SJCRH30 (cell line): ENCODE measurements at places on chromosomes 2 and 18. TPM values are rescaled to one million over a fixed set of nuclear protein-coding genes. Genes with fewer than 3 reads are reported as not detected.

DNA sequence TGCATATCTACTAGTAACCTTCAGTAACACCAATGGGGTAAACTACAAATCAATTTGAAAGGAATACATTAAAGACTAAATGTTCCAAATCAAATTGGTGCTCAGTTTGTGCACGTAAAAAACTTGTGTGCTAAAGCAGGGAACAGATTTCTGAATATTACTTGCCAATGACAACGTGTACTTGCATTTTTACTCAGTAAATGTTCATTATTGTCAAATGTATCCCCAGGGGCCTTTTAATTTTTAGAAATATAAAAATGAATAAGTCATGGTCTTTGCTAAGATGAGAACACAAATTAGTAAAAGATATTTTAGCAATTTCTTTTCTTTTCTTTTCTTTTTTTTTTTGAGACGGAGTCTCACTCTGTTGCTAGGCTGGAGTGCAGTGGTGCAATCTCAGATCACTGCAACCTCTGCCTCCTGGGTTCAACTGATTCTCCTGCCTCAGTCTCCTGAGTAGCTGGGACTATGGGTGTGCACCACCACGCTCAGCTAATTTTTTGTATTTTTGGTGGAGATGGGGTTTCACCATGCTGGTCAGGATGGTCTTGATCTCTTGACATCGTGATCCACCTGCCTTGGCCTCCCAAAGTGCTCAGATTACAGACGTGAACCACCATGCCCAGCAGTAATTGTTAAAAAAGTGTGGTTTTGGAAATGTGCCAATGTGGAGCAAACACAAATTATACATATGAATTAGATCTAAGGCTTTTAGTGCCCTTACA, 52.6 kb downstream of the PMAIP1 start:
- no peak overlapping the region for H3K4me3 ChIP-seq
- H3K27ac ChIP-seq, result no peak overlapping the region
- no peaks in the 10 kb centered on the region for H3K36me3 ChIP-seq
- DNase-seq, result no peak

Gene POTEF
- total RNA-seq, result 8.6 and 11.5 TPM in 2 replicates

DNA sequence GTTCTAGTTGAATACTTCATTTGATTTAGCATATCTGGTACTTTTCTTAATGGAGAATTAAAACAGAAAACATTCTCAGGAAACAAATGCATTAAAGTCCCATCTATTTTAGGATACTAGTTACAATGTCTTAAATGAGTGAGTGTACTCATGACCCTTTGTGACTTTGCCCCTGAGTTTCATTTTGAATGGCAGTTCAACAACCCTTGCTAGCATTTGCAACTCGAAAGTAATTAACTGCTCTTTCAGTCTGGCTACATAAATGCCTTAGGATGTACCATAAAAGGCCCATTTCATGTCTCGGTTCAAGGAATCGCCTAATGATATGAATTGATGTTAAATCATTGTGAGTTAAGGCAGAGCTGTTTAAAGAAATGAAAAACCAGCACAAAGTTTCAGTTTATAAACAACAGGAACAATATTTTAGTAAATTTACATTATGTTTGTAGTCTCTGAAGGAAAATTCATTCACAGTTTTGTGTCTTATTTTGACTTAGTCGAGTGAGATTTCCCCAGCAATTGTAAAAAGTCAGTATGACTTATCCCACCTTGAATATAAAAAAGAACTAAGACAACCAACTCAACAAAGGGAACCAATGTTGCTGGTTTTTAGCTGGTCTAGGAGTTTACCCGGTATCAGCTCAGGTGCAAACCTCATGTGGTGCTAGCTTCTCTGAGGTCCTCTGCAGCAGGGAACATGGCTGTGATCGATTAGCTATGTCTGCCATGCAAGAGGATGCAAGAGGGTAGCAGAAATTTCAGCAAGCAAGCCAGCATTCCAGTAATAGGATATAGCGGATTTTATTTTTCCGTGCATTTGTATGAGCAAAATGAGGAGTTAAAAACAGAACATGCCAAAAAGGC, 386.2 kb downstream of the PTPRM start:
- no peaks in the 10 kb centered on the region for H3K27me3 ChIP-seq
- no peak for DNase-seq
- no peaks in the 10 kb centered on the region for H3K4me1 ChIP-seq

GRCh38 chr2:7116511-7116910, 199.3 kb downstream of the RNF144A start:
- no peak overlapping the region for H3K4me3 ChIP-seq
- no peaks in the 10 kb centered on the region for H3K36me3 ChIP-seq
- no peak overlapping the region for H3K27ac ChIP-seq
- H3K4me1 ChIP-seq, result no peaks in the 10 kb centered on the region

GRCh38 chr2:17800219-17800618, 16.0 kb upstream of the MSGN1 start:
- peak; percentile 100 for DNase-seq
- H3K36me3 ChIP-seq, result no peaks in the 10 kb centered on the region
- peak overlapping the region; percentile 99 for H3K27ac ChIP-seq
- peaks cover 44% of the 10 kb centered on the region for H3K4me1 ChIP-seq

DNA sequence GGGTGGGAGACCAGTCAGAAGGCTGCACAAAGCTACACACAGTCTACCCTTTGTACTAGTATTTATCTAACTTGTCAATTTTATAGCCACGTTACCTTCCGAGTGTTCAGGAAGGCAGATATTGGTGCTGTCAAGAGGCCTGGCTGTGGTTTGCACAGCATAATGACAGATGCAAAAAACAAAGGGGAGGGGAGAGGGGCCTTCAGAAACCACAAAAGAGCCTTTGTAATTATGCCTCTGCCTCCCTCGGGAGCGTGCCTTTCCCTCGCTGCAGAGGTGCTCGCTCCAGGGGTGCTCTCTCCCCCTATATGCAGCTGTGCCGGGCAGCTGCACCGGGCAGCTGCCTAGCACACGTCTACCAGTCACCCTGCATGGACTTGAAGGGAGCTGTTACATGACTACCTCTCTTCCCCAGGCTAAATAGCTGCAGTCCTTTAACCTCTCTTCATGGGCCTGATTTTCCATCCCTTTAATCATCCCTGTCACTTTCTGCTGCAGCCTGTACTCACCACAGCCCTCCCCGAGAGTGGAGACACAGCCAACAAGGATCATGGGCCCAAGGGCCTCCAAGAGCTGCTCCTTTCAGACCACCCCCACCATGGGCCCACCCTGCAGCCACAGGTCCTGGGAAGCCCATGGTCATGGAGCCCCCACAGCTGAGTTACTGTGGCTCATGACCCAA, 168.4 kb upstream of the PKDCC start:
- H3K4me3 ChIP-seq, result peak overlapping the region; percentile 43
- peak overlapping the region; percentile 93 for H3K27ac ChIP-seq
- H3K36me3 ChIP-seq, result no peaks in the 10 kb centered on the region
- DNase-seq, result peak; percentile 100
- H3K4me1 ChIP-seq, result peaks cover 48% of the 10 kb centered on the region

DNA sequence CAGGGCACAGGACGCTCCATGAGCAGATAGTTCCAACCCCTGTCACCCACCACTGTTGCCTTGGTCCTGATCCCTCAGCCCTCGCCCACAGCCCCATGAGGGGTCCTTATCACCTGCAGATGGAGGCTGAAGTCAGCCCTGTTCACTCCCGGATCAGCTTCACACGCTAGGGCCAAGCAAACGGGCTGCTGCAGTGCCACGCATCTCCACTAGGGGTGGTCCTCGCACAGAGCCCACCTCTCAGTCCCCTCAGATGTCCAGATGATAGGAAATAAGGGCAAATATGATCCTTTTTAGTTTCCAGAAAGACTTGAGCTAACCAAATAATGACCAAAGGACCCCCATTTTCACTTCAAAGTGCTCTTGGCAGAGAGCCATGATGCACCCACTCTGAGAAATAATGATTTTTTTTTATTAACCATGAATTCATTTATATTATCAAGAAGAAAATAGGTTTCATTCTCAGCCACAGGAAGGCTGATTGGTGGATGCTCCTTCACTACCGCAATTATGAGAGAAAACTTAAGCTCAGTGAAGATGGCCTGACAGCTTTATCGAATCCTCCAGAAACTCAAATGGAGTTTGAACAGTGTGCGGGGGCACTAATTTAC, 71.9 kb upstream of the KLHL29 start:
- H3K36me3 ChIP-seq, result no peaks in the 10 kb centered on the region
- no peaks in the 10 kb centered on the region for H3K27me3 ChIP-seq
- no peak overlapping the region for H3K27ac ChIP-seq
- no peaks in the 10 kb centered on the region for H3K4me1 ChIP-seq

- no peak overlapping the region; the same call in 1 of the 2 replicates for H3K27ac ChIP-seq
- no peaks in the 10 kb centered on the region for H3K27me3 ChIP-seq
- H3K4me3 ChIP-seq, result peak overlapping the region; percentile 82
- no peaks in the 10 kb centered on the region for H3K4me1 ChIP-seq
- DNase-seq, result no peak
- no peaks in the 10 kb centered on the region for H3K36me3 ChIP-seq
Observed at GRCh38 chr18:46072376-46072867, 362 bp upstream of the PSTPIP2 start.

DNA sequence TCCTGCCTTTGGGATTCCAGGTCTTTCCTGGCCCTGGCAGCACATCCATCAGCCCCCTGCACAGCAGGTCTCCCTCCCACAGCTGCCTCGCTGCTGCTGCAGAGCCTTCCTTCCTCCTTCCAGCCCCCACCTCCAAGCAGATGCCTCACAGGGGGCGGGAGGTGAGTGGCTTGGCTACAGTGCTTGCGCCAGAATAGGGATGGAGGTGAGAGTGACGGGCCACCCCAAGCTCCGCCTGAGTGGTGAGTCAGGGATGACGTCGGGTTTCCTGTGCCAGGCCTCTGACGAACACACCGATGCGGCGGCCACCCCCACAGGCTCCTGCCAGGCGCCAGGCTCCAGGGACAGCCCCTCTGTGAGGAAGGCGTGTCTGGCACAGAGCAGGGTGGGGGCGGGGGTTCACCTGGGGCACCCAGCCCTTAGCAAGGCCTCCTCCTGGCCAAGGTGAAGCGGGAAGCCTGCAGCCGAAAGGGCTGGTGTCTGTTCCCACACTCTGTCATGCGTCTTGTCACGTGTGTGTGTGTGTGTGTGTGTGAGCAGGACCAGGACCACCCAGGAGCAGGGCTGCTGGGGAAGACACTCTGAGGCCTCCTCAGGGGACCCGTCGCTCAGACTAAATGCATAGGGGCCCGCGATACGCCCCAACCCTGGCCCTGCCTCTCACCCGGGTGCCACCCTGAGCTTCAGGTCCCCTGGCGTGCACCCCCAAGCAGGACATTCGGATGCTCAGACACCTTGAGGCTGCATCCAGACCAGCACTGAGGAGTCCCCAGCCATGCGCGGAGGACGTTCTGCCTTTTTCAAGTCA, 3.4 kb upstream of the DUSP2 start:
- peak overlapping the region; percentile 91 for H3K27ac ChIP-seq
- H3K27me3 ChIP-seq, result no peaks in the 10 kb centered on the region

GRCh38 chr18:78912844-78913243, 66.8 kb upstream of the SALL3 start:
- H3K4me3 ChIP-seq, result no peak overlapping the region
- no peak for DNase-seq
- no peaks in the 10 kb centered on the region for H3K4me1 ChIP-seq
- H3K27ac ChIP-seq, result no peak overlapping the region
- H3K36me3 ChIP-seq, result no peaks in the 10 kb centered on the region
- H3K27me3 ChIP-seq, result no peaks in the 10 kb centered on the region

DNA sequence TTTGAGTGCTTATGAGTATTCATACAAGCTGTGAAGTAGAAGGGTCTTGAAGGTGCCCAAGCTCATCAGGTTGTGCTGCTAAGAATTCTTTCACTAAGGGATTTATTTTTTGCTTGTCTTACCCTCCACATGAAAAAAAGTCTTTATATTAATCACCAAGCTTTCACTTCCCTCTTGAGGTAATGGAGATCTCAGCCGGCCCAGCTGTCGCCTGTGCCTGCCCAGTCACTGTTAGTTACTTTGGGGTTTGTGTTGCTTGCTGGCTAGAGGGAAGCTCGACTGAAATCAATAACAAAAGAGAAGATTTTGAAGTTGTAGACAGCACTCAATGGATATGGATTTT, 21.9 kb downstream of the MC2R start:
- H3K4me3 ChIP-seq, result no peak overlapping the region
- H3K27ac ChIP-seq, result no peak overlapping the region
- H3K27me3 ChIP-seq, result no peaks in the 10 kb centered on the region

Gene COL3A1
- 19.2 and 19.3 TPM in 2 replicates for total RNA-seq

DNA sequence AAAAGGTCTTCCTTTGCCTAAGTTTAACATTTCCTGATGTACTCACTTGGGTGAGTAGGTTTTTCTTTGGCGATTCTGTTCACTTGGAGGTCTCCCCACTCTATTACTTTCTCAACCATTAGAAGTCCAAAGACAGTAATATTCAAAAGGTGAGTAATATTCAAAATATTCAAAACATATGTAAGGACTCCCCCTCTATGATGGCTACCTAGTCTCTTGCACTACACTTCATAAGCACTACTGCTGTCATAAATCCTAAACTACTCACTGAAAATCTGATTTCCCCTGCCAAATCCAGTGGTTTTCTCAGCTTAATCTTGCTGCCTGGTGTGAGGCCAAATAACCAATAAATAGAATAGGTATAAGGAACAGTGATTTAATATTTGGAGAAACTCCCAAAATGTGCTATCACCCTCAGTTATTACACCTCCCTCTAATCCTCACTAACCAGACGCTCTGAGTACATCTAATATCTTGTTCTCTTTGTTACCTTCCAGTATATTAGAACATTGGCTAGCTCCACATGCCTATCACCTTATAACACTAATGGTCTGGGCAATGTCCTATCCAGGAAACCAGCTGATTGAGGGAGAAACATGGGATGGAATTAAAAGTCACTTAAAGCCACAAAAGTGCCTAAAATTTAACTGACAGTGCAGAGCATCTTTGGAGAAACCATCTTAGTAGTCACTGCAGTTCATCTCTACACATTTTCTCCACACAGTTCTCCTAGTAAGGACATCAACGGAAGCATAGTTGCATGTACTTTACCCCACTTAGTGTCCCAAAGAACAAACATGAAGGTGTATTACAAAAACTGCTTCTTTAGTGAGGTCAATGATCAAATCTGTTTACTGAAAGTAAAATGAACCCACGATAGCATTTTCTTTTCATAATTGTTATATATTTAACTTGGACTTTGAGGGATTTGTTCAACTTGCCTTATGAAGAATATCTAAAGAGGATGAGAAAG, 54.8 kb downstream of the MBD2 start:
- H3K27me3 ChIP-seq, result no peaks in the 10 kb centered on the region
- H3K4me1 ChIP-seq, result no peaks in the 10 kb centered on the region
- no peak for DNase-seq

Gene ZBTB7C
- 0.03 TPM in 1 of 2 replicates, not detected in the other for total RNA-seq

GRCh38 chr2:18209934-18210639, 331.6 kb downstream of the KCNS3 start:
- H3K27ac ChIP-seq, result no peak overlapping the region
- peak; percentile 66 for DNase-seq
- H3K4me3 ChIP-seq, result no peak overlapping the region
- peaks cover 26% of the 10 kb centered on the region for H3K4me1 ChIP-seq
- H3K27me3 ChIP-seq, result no peaks in the 10 kb centered on the region

DNA sequence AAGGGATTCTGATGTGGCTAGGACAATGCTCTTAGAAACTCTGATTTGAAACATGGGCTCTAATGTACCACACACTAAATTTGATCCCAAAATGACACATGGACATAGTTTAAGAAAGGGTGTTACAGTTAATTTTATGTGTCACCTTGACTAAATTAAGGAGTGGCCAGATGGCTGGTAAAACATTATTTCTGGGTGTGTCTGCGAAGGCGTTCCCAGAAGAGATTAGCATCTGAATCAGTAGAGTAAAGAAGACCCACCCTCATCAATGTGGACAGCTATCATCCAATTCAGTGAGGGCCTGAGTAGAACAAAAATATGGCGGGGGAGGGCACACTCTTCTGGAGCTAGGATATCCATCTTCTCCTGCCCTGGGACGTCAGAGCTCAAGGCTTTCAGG, 283.1 kb upstream of the CHAC2 start:
- no peaks in the 10 kb centered on the region for H3K36me3 ChIP-seq
- no peak for DNase-seq
- H3K4me3 ChIP-seq, result no peak overlapping the region
- no peaks in the 10 kb centered on the region for H3K27me3 ChIP-seq

Gene ALKAL2
- total RNA-seq, result 0.43 and 0.65 TPM in 2 replicates
